ENCODE measurements at places on chromosomes 7 and 10. TPM values are rescaled to one million over a fixed set of nuclear protein-coding genes. Genes with fewer than 3 reads are reported as not detected.

The ASAH2 gene
- total RNA-seq, result 4.6 TPM

The CPVL gene
- total RNA-seq, result not detected

The GPR15LG gene
- total RNA-seq, result not detected

DNA sequence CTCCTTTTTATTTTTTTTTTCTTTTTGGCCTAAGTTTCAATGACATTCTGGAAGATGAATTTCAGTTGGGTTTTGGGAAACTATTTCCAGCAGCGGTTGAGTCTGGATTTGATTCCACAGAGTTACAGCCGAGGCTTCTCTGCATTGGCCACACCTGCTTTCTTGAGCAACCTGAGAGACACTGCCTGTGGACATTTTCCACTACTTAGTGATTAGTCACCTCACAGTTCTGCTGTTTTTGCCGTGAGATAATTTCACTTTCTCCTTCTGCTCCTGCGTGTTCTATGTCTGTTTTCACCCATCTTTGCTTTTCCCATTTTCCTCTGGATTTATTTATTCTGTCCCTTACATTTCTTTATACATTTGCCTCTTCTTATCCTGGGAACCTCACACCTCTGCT, 243.0 kb downstream of the BICC1 start:
- no peaks in the 10 kb centered on the region for H3K27me3 ChIP-seq
- no peak for DNase-seq
- H3K36me3 ChIP-seq, result no peaks in the 10 kb centered on the region
- peaks cover 2% of the 10 kb centered on the region for H3K4me1 ChIP-seq

DNA sequence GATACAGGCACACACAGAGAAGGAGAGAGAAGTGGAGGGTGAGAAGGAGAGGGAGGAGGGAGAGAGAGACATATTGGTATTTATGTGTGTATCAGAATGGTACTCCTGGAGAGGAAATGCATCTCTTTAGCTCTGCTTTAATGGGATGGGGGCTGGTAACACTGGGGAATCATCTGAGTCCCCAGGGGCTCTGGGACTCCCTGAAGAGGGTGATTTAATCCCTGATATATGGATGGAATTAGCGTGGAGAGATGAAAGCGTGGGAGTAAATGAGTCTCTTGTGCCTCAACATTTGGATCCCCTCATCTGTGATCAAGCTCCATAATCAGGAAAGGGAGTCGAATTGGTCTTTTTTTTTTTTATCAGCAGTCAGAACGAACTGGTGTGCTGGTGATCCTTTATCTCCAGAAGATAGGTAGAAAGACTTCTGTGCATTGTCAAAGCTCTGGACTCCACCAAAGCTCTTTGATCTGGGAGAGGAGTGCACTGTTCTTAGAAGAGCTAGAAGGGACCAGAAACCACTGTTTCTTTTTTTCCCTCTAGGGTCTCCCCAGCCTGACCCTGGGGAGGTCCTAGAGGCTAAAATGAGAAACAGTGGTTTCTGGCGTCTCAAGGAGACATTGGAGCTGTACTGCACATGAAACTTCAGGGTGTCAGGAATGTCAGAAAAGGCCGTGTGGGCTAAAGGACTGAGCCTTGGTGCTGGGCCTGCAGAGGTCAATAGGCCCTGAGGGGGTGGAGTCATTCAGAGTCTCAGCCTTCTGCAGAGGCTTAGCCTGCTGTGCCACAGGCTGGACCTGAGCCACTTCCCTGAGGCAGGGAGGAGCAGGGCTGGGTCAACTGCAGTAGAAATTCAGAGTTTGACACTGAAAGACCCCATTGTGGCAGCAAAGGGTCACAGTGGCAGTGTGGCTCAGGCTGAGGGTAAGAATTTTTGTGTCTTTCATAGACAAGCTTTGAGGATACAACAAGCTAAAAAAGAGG, 234.4 kb upstream of the SLC26A5 start:
- H3K4me1 ChIP-seq, result no peaks in the 10 kb centered on the region
- H3K27me3 ChIP-seq, result no peaks in the 10 kb centered on the region
- no peak overlapping the region for H3K27ac ChIP-seq
- no peaks in the 10 kb centered on the region for H3K36me3 ChIP-seq
- no peak overlapping the region for H3K4me3 ChIP-seq
- no peak for DNase-seq

The TMEM178B gene
- 0.52 TPM for total RNA-seq

GRCh38 chr7:102064361-102065025, 222.2 kb upstream of the SH2B2 start:
- H3K27ac ChIP-seq, result no peak overlapping the region
- H3K4me1 ChIP-seq, result no peaks in the 10 kb centered on the region
- H3K4me3 ChIP-seq, result no peak overlapping the region
- DNase-seq, result no peak

The PIK3CG gene
- total RNA-seq, result 28.1 TPM

Data from activated CD4-positive, alpha-beta T cell treated with anti-CD3 and anti-CD28 coated beads, Interleukin-2, amount 10 ng/mL, durations not matched to agents 24 days and 14 days (primary cell).